ENCODE measurements at places on chromosomes 16 and 17.
A peak's percentile ranks its signal among the peaks of the same experiment; 100 is the strongest.

DNA sequence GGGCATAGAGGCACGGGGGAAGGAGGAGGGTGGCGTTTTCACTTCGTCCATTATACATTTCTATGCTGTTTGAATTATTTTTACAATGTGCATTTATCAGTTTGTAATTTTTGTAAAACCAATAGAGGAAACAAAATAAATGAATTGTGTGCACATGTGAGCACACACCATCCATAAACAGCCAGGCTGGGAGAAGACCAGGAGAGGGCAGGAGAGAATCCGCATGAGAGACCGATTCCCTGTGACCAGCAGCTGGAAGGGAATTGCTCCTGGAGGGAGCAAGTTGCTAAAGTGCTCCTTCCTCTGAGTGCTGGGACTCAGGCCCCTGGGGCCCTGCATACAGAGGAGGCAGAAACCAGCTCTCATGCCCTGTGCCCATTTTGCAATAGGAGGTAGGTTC is 126.0 kb downstream of the ABCC12 start:
- no peak for DNase-seq

DNA sequence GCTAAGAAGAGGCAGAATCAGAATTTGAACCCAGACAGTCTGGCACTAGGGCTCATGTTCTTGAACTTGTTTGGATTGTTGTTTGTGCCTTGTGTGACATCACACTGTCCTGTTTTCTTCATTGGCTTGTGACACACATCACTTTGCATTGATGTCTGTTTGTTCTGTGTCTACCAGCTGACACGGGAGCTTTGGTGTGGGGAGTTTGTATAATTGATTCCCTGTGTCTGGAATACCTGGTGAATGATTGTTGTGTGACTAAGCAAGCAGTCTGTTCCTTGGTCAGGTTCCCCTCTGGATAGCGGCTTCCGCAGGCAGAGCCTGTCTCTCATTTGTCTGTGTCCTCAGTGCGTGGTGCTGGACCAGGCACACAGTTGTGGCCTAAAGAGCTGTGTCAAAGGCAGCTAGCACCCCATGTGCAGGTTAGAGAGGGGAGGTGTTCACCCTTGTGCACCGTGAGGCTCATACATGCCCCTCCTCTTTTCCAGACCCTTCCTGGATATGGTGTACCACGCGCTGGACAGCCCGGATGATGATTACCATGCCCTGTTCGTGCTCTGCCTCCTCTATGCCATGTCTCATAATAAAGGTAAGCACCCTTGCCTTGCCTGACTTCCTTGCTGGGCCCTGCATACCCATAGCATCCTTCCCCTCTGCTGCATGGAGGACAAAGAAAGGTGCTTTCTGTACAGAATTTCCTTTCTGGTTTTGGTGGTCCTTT is 80.1 kb downstream of the CLEC16A start:
- no peak for DNase-seq

DNA sequence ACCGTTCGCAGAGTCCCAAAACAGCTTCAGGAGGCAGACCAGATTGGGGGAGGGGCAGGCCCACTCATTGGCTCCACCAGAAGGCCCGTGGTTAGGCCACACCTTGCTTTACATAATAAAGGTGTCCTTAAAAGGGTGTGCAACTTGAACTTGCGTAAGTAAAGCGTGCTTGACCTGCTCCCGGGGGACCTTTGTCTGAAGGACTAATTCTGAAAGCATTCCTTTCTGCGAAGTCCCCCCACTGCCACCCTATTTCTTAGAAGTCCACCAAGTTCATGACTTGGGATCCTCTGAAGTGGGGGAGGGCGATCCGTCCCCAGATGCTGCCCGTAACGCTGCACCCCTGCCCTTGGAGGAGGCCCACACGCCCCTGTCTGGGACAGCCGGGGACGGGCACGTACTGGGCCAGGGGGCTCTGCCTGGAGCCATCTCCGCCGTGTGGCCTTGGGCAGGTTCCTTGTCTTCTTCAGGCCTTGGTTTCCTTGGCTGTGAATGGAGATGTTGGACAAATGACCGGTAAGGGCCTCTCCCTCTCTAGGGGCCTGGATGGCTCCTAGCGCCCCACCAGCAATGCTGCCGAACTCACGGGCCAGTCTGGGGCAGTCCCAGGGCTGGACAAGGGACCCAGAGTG is 823 bp upstream of the ZNF469 start:
- no peak for DNase-seq

- DNase-seq: no peak
Measured at GRCh38 chr16:86697715-86698114, 119.4 kb downstream of the FOXL1 start.

DNA sequence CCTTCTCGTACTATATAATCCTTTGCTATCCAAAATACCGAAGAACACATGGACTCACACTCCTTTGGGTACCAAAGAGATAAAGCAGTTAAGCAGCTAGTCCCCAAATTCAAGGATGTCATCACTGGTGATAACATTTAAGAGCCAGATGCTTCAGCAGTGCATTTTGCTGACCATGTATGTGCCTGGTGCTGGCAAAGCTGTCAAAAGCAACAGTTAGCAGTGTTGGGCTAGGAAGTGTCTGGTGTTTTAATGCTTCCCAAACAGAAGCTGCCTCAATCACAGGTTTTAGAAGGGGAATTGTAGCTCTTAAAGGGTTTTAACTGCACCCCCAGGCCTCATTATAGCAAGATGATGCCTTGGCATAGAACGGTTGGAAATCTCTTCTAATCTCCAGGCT is 4.7 kb downstream of the FAM117A start:
- DNase-seq: no peak

- DNase-seq: no peak
Measured at GRCh38 chr17:58231641-58232040, 6.7 kb upstream of the LPO start.

GRCh38 chr16:8907096-8907495 is 24.9 kb downstream of the LITAFD start:
- no peak for DNase-seq

DNA sequence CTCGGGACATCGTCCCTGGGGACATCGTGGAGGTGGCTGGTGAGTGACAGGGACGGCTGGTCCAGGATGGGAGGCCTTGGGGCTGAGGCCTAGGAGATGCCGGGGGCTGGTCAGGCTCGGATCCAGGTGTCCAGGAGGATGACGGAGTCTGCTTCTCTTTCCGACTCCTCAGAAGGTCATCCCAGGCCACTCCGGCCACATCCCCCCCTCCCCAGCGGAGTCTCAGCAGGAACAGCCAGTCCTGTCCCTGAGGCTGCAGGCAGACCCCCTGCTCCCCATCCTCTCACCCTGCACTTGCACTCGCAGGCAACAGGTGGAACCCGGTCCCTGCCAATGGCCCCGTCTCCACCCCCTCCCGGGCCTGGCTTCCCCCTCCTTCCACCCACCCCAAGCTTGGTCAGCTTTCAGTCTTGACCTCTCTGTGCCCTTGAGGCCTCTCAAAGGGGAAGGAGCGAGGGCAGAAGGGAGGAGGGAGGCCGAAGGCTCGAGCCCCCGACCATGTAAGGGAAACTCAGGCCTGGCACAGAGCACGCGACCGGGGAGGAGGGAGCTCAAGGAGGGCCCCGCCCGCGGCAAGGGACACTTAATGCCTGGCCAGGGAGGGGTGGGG is 4.4 kb downstream of the ATP2A1 start:
- DNase-seq: no peak

DNA sequence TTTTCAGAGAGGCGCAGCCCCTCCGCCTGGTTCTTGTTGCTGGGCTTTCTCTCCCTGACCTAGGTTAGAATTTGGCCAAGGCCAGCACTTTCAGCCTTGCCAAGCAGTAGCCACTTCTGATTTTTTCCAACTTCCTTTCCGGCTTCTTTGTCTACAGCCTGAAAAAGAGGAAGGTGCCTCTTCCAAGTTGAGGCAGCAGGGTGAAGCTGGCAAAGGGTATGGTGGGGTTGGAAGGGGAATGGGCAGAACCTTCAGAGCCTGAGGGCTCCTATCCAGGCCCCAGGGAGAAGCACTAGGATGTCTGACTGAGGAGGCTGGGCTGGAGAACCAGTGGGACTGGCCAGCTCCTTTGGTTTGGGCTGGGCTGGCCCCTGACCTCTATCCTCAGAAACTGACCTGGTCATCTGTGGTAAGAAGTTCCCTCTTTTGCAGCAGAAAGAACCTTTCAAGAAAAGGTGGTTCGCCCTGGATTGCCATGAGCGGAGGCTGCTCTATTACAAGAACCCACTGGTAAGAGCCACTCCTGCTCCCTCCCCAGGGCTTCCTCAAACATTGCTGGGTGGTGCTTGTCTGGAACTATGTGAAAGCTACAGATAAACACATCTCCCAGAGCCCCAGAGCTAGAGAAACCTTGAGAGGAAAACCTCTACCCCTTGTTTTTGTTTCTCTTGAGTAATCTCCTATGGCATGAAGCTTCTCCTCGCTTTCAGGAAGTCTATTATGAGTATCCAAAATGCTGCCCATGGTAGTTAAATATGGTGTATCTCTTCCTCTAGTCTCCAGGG is 16.6 kb upstream of the RNF135 start:
- no peak for DNase-seq

DNA sequence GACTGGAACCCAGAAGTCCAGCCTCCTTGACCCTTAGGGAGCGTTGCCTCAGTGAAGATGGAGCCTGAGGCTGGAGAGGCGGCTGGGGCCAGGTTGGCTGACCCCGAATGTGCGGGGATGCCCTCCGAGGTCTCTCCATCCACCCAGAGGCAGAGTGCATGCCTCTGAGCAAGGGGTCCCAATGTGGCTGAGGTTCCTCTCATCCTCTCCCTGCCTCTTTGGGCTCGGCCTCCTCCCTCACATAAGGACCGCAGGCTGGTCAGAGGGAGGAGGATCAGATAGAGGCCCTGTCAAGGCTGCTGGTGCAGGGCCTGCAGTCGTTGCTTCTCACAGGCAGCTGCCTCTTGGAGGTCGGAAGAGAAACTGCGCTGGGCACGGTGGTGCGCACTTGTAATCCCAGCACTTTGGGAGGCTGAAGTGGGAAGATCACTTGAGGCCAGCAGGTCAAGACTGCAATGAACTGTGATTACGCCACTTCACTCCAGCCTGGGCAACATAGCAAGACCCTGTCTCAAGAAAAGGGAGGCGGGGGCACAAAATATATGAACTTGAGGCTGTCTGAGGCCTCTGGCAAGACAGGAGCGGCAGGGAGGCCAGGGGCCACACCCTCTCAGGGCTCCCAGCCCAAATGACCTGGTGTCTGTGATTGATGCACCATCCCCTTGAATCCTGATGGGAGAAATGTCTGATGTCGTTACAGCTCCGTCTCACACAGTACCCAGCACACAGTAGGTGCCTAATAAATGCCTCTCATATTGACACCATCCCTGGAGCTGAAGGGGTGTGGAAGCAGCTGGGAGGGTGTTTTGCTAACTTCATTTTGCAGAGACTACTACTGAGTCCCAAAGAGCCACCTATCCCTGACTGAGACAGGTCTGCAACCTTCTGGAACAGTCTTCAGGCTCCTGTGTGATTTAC is 220.1 kb upstream of the GSE1 start:
- DNase-seq: no peak

GRCh38 chr17:77726549-77727006 is 231.9 kb upstream of the TNRC6C start:
- no peak for DNase-seq

GRCh38 chr16:30354423-30355143 is 525 bp downstream of the CD2BP2 start:
- no peak for DNase-seq

DNA sequence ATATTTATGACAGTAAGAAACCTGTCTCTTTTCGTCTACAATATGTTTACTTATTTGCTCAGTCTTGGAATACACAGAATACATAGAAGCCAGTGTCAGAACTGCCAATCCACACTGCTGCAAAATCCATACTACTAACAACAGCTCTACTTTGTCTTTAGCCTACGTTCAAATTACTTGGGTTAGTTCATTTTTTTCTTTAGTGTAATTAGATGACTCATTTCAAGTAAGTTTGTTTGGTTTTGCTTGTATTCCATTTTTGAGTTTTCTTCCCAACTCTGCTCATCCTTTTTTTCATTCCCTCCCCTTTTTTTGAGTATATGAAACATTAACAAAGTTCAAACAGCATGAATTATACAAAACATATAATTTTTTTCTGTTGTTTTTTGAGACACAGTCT is 16.9 kb downstream of the CMC2 start:
- no peak for DNase-seq

DNA sequence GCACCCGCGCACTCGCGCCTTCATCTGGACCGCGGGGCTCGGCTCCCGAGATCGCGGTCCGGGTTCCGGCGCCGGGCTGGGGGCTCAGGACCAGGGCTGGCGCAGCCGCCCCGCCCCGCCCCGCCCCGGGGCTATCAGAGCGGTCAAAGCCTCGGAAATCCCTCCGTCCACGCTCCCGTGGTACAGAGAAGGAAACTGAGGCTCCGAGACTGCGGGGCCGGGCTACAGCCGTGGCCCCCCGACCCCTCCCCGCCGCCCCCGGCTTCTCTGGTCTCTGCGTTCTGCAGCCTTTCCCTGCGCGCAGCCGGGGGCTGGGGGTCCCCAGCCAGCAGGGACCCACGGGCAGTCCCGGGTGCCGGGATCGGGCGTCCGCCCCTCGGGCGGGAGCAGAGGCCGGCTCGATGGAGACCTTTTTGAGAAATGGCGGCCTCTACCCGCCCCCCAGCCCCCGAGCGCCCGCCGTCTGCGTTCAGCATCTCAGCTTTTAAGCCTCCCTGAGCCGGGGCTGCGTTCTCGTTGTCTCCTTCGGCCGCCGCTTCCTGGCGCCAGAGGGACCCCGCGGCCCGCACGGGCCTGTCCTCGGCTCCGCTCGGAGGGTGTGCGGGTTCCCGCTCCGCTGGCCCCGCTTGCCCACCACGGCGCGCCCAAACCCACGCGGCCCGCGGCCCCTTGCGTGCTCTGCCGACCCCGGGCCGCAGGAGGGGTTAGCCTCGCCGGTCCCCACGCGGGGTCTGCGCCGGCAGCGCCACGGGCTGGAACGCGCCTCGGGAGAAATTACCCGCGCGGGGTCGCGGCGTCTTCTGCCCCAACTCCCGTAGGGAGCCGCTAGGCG is 1.5 kb upstream of the NPTX1 start:
- peak; percentile 36 for DNase-seq

DNA sequence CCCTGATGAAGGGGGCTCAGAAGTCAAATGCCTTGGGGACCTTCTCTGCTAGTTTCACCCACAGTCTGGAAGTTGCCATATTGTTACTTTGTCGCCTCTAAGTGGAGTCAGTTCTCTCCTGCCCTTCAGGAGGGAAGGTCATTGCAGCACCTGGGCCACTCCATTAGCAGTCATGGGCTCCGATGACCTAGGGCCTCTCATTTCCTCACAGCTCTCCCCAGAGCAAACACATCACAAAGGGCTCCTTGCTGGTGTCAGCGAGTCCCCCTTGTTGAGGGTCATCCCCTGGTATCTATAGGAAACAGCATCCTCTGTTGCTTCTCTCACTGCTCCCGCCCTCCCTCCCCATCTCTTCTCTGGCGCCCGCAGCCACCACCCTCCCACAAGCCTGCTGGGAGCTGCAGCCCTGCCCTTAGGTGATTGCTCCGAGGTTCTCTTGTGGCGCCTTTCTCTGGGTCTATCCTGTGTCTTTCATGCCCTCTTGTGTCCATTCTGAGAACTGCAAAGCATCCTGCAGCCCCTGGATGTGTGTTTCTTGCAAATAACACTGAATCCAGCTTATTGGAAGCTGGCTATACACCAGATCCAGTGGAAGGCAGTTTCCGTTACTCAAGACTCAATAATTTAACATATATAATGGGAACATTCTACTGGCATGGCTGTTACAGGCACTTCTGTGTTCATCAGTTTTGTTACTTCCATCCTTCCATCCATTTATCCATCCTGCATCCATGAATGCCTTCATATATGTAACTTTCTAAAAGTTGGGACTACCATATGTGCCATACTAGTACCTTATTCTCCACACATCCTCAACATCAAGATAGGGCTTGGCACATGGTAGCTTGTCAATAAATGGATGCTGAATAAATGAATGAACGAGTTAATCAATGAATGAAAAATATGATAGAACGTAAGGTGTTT is 21.2 kb downstream of the PDILT start:
- DNase-seq: peak; percentile 26
